ENCODE measurements at places on chromosomes 12 and 14.

DNA sequence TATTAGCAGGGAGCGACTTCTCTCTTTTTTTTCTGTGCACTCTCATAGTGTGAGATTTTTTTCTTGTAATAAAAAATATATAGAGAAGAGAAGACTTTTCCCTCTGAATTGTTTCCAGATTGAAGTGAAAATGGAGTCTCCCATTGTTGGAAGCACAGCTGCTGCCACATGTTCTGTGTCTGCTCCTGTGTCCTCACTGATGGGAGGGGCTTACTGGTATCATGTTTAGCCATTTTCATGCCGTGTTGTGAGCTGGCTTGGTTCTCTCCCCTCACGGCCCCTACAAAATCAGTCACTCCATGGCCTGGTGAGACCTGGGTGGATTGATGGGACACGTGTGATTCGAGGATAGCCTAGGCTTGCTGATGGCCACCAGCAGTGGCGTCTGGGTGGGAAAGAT, 379.7 kb upstream of the DDHD1 start:
- DNase-seq: no peak

GRCh38 chr12:115375186-115375991, 691.4 kb upstream of the TBX3 start:
- peak; percentile 39 for DNase-seq

GRCh38 chr14:35336494-35337268, 44.5 kb downstream of the PSMA6 start:
- peak; percentile 91 for DNase-seq

- no peak for DNase-seq
These were observed 434.0 kb upstream of the RGS6 start for GRCh38 chr14:71498212-71498611.

DNA sequence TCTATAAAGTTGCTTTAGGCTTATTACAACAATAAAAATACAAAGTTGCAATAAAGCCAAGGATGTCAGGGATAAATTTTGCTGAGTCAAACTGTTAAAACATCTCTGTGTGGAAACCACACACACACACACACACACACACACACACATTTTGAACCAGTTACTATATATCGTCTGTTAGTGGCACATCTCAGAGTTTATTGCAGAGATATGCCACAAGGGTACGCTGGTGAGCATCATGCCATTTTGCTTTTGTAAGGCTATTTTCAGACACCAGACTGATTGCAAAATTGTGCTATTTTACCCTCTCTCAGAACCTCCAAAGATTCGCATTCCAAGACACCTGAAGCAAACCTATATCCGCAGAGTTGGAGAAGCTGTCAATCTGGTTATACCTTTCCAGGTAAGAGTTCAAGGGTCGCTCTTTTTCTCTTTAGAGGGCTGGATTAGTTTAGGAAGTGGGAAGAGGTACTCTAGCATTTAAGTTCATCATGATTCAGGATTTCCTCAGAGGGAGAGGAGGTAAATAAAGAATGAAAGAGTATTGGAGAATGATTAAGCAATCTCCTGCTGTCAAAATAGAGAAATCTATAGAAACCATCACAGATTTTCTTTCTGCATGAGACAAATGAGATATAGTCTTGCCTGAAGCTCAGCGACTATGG, 27.3 kb upstream of the CHPT1 start:
- DNase-seq: peak; percentile 85

GRCh38 chr12:3073438-3074250, 3.5 kb upstream of the TSPAN9 start:
- DNase-seq: peak; percentile 82

DNA sequence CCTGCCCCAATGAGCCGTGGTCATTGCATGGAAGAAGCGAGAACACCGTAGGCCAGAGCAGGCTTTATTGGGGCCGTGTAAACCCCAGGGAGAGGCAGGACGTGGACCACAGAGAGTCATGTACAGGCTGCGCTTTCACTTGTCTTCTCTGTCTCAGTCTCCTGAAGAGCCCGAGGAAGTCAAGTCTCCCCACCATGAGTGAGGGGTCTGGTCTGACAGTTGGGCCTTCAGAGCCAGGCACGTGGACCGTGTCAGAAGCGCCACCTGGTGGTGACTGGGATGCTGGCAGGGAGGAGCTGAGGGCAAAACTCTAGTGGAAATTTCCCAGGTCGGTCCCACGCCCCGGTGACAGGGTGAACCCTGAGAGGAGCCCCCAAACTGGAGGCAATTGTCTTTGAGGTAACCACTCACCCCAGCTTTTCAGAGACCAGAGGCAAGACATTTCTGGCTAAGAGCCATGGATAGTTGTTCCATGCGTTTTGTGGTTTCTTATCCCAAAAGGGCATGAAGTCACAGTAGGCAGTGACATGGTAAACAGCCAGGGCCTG, 17.4 kb downstream of the RPS6KL1 start:
- DNase-seq: peak; percentile 69

DNA sequence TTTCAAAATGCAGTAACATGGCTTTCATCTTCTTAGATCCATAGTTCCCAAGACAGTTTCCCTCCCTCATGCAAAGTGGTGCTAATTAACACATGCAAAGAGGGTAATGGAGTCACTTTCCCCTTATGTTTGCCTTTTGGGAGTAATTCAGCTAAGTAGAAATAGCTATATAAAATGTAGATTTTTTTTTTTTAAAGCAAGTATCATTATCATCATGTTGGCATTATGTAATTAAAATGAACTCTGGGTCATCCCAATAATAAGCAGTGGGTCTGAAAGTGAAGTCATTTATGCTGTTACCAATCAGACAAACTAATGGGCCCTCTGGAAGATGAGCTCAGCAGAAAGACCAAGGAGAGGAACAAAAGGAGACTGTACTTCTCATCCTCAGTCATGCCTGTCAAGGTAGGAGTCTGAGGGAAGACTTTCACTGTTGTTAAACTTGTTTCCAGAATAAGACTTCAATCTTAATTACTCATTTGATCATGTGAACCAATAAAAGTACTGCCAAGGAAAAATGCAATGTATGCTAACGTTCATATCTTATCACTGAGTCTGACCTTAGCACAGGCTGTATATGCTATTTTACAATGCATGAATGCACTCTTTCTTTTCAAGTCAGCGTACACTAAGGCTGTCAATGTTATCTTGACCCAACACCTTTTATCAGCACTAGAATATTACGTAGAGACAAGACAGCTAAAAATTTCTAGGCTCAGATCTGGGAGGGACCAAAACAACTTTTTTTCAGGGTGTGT, 26.8 kb downstream of the AREL1 start:
- no peak for DNase-seq

DNA sequence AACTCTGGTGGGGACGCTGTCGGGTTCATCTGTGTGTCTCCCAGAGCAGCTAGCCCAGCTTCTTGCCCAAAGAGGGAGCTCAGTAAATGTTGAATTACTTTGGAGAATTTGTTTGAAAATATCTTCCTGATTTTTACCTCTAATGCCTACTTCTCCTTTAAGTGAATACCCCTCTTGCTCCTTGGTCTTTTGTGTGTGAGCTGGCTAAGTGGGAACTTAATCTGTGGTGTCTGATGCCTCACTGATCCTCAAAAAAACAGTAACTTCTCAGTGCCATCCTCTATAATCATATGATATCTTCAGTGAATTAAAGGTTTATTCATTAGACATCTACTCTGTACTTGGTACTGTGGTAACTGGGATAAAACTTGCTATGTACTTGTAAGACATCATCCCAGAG, 7.7 kb upstream of the PSMA6 start:
- peak; percentile 30 for DNase-seq

GRCh38 chr12:5914387-5915149, 30.5 kb downstream of the ANO2 start:
- no peak for DNase-seq

GRCh38 chr12:5388581-5389535, 43.0 kb upstream of the NTF3 start:
- DNase-seq: no peak

GRCh38 chr14:68823434-68824206, 30.8 kb upstream of the ZFP36L1 start:
- DNase-seq: no peak

GRCh38 chr14:50060871-50061663, 55.3 kb downstream of the VCPKMT start:
- peak; percentile 93 for DNase-seq

DNA sequence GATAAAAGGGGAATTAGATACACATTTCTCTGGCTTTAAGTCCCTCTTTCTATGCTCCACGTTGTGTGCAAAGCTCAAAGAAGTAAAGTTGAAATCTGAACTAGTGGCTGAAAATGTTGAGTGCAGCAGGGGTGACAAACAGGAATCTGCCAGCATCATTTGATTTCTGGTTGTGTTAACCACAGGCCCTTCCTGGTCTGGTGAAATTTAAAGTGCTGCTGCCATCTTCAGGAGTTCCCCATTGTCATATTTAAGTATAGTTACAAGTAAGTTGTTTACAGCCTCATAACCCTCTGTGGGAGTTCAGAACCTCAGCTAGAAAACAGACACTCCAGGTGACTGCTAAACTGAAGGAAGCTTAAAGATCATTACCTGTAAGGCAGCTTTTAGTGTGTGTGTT, 90.9 kb upstream of the CCDC196 start:
- peak; percentile 24 for DNase-seq

GRCh38 chr12:115102450-115102849, 418.5 kb upstream of the TBX3 start:
- DNase-seq: no peak

- DNase-seq: no peak
These were observed 18.9 kb upstream of the GPR132 start for GRCh38 chr14:105083926-105084685.

DNA sequence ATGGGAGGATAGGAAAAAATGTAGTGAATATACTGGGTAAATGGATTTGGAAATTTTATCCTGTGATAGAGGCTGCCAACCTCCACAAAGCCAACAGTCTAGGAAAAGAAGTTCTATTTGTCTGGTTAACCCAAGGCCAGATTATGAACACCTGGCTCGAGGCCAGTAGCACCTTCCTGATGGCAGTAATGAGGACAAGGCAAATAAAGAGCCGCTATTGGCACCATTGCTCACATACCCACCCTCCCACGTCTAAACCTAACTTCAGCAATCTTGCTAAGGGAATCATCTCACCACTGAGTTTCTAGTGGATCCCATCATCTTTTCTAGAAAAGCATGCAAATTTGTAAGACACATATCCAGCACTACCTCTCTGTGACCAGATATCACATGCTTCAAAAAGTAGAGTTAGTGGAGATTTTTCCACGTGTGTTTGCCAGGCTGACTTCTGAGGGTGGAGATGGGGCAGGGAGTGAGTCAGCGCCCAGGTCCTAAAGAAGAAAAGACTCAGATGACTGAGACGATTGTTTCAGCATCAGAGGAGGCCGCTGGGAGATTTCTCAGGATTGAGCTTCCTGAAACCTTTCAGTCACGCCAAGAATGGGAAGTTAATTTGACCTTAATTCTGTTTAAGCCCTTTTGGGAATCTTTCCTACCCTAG, 362.9 kb downstream of the EMP1 start:
- DNase-seq: no peak

DNA sequence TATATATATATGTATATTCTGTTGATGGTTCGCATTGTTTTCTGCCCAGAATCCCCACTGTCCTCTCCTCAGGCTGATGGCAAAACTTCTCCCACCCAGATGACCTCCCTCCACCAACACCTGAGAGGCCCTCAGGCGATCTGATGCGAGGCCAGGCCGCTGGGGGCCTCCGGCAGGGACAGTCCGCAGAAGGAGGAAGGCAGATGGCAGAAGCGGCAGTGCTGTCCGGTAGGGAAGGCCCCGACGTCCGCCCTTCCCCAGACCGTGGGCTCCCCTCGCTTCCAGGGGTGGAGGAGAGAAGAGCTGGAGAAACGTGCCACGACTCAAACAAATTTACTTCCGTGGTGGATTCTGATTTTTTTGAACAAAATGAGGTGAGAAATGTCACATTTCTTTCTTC, 178.3 kb upstream of the RGS6 start:
- no peak for DNase-seq

DNA sequence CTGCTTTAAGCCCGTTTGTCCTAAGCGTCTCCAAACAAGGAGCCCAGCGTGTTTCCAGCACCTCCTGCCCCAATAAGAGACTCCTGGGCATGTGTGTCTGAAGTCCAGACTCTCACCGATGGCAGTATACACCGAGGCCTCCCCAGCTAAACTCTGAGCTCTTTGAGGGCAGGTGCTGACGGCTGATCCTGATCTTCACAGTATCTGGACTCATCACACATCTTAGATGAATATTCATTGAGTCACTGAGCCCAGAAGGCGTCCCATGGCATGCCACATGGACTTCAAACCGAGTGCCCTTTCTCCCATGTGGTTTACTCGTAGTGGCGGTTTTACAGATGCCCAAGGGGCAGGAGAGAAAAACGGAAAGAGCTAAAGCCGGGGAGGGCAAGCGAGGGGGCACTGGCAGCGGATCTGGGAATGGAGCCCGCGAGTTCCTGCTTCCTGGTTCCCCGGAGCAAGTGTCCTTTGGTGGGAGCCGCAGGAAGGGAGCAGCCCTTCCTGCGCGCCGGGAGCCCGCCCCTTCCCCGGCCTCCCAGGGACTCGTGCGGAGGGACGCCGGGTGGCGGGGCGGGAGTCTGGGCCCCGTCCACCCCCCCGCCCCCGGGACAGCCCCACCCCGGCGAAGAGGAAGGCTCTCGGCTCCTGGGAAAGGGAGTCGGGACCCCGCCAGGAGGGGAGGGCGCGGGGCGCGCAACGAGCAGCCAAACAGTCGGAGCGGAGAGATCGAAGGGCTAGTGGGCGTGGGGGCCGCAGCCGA, 585 bp upstream of the TEAD4 start:
- no peak for DNase-seq

DNA sequence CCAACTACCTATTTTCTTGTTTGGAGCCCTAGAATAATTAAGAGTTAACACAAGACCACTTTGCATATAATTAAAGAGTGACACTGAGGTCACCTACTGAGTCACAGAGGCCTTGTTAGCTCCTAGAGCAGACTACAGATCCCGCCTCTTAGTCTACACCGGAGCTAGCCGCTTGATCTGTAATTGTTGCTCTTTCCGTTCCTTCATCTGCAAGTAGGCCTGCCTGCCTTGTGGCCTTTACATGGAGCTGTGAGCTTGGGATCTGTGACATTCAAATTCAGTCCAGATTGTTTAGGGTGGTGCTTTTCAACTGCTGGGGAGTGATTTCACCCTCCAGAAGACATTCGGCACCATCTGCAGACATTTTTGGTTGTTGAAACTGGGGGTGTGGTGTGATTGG, 5.6 kb upstream of the DYNLL1 start:
- no peak for DNase-seq

DNA sequence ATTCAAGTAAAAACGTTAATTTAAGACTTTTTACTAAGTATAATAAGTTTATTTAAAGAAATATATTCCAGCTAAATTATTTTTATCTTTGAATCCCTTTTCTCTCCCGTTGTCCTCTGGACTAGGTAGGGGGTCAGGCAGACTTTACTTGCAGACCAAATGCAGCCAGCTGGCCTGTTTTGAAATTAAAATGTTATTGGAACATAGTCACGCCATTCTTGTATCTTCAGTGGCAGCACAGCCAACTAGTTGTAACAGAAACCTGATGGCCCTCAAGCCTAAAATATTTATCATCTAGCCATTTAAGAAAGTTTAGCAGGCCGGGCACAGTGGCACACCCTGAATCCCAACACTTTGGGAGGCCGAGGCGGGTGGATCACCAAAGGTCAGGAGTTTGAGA, 52.7 kb downstream of the BCAT1 start:
- no peak for DNase-seq
